ENCODE measurements at places on chromosomes 7 and 10.

GRCh38 chr10:17219024-17219423 lies 9.0 kb upstream of the VIM start:
- no peak for DNase-seq

DNA sequence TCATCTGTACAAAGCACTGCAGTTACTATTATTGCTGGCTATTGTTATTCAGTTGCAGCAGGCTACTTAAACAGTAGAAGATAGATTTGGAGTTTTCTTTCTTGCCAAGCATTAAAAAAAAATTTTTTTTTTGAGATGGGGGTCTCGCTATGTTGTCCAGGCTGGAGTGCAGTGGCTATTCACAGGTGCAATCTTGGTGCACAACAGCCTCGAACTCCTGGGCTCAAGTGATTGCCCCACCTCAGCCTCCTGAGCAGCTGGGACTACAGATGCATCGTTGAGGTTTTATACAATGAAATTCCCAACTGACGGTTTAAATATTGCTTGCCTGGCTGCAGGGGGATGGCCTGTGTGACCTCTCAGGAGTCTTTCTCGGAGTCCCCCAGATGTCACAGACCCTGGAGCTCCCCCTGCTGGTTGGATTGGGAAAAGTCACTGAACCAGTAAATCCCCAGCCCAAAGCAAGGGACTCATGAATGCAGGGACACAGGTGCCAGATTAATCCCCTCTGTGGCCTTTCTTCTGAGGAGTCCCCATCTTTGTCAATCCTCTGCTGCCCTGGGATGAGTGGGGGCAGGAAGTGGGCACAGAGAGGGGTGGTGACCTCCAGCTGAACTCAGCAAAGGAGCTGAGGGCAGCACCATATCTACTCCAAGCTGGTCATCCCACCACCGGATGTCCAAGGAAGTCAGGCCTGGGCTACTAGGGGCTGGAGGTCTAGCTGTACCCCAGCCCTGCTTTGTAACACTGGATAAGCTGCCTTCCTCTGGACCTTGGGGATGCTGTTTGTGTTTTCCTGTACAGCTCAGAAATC lies 149.6 kb downstream of the C10orf105 start:
- DNase-seq = no peak

GRCh38 chr7:149060156-149060555 lies 30.4 kb downstream of the ZNF786 start:
- no peak for DNase-seq

GRCh38 chr10:68153473-68154210 lies 44.4 kb downstream of the MYPN start:
- DNase-seq = no peak

- no peak for DNase-seq
Observed at GRCh38 chr7:1872191-1873069, 202.4 kb downstream of the ELFN1 start.

GRCh38 chr7:12493863-12494686 lies 76.4 kb upstream of the SCIN start:
- DNase-seq = no peak

GRCh38 chr10:80197972-80198916 lies 7.1 kb downstream of the ANXA11 start:
- DNase-seq = no peak

- no peak for DNase-seq
Observed at GRCh38 chr10:26832960-26833359, 27.8 kb downstream of the ABI1 start.

- no peak for DNase-seq
Observed at GRCh38 chr7:43636093-43636492, 53.2 kb downstream of the STK17A start.

- DNase-seq = no peak
Observed at GRCh38 chr10:29174389-29174788, 114.5 kb upstream of the LYZL1 start.

DNA sequence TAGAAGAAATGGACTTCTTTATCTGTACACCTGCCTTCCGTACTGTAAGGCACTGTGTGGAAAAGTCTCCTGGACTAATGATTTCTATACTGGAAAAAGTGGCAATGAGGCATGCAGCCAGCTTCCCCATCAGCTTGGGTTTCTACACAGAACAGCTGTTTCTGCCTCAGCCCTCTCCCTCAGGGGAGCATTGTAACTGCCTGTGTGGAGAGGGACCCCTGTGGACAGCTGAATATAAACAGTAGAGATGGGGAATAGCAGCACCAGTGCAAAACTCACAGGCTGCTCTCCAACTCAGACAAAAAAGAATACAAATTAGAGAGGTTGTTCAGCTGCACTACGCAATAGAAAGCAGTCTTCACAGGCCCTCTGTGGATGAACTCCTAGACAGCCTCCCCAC lies 451.3 kb upstream of the MBL2 start:
- DNase-seq = no peak

DNA sequence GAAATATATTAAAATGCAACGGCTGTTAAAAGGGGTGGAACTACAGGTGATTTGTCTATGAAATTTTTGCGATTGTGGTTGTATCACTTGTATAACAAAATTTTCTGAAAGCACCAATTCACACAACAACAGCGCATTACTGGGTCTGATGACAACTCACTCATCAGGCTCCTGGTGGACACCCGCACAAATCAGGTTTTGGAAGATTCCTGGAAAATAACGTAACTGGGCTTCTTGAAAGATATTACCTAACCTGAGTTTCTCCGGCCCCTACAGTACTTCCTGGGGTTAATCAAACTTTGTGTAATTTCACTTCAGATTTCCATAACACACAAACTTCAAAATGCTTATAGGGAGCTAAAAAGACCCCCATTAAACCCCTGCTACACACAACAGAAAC lies 7.6 kb downstream of the SNX8 start:
- no peak for DNase-seq

GRCh38 chr7:155533827-155534690 lies 12.3 kb downstream of the CNPY1 start:
- no peak for DNase-seq

DNA sequence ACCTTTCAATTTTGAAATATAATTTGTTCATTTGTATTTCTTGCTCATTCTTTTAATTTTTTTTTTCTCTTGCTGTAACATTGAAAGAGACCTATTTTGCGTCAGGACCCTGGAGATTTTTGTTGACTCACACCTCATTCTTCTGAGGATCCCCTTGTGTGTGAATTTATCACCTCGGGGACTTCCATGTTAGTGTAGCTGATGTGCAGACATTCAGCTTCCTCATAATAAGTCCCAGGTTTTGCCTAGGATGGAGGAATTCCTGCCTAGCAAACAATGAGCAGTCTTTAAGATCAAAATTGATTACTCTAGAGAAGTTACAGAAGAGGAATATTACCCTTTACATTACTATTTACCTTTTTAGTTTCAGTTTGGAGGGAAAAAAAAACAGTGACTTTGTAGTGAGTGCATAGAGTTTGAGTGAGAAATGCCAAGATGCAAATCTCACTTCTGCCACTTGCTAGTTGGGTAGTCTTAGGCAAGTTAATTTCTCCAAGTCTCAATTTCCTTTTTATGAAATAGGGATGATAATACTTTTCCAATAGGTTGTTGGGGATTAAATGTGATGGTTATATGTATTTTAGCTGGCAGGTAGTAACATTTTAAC lies 14.3 kb downstream of the TES start:
- DNase-seq = no peak

DNA sequence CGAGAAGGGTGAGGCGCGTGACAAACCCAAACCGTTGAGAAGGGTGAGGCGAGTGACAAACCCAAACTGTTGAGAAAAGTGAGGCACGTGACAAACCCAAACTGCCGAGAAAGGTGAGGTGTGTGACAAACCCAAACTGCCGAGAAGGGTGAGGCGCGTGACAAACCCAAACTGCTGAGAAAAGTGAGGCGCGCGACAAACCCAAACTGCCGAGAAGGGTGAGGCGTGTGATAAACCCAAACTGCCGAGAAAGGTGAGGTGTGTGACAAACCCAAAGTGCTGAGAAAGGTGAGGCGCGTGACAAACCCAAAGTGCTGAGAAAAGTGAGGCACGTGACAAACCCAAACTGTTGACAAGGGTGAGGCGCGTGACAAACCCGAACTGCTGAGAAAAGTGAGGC lies 25.0 kb downstream of the ESYT2 start:
- DNase-seq = no peak

DNA sequence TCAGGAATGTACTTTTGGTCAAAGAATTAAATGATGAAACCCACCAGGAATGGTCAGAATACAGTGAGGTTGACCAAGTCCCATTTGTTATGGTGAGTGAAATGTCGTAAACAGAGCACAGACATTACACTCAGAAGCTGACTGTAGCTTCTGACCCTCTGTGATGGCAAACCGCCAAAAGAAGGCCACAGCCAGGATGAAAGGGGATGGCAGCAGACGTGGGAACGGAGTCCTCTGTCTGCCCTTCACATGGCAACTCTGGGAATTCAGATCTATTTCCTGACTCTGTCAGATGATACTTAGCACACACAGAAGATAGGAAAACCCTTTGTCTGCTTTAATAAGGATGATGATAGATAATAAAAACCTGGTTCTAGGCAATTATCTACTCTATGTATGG lies 757.1 kb downstream of the SORCS3 start:
- DNase-seq = no peak

GRCh38 chr10:93218386-93218785 lies 144.7 kb downstream of the CYP26A1 start:
- DNase-seq = no peak

GRCh38 chr10:122173766-122174435 lies 97.2 kb upstream of the BTBD16 start:
- DNase-seq = no peak

DNA sequence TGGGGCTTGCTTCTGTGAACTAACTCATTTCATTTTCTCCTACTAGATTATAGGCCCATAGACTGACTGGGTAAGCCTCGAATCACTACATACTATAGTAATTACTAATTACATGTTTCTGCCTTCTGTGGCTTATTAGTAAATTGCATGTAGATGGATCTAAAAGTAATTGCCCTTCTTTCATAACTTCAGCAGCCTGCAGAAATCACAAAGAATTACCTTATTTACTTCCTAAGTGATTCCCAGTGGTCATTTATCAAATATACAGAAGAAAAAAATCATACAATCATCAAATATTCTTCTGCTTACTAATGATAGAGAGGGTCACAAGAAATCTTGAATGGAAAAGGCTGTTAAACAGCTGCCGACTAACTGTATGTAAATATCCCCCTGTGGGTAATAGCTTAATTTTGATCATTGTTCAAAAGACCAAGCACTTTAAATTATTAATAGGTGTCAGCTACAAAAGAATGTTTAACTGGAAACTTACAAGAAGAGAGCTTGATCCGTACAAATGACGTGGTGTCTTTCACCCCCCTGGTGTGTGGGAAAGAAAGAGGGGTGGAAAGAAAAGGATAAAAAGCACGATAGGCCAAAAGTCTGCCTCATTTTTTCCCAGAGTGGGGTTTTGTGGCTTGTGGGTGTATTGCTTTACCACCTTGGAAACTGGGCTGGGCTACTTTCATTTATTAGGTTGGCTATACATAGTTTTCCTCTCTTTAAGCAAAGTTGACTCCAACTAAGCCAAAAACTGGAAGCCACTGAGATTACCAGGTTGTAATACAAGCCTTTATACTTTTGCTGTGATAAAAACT lies 361.8 kb upstream of the ZMIZ1 start:
- no peak for DNase-seq

DNA sequence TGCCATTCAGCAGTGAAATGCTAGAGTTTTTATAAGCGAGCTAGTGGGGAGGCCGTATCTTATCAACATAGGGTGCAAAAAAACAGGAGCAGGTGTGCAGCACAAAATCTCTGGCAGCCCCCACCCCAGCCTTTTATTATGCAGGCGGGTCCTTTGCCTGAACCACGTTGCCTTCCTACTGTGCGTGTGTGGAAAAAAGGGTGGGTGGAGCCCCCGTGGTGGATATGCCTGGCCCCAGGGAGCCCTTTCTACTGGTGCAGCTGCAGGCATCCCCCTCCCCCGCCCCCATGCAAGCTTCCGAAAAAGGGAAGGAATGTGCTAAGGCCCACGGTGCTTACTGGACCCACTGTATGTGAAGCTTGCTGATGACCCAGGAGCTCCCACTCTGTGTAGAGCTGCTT lies 175.9 kb downstream of the USP6NL start:
- DNase-seq = no peak

GRCh38 chr10:1010703-1011102 lies 15.0 kb downstream of the IDI2 start:
- no peak for DNase-seq

DNA sequence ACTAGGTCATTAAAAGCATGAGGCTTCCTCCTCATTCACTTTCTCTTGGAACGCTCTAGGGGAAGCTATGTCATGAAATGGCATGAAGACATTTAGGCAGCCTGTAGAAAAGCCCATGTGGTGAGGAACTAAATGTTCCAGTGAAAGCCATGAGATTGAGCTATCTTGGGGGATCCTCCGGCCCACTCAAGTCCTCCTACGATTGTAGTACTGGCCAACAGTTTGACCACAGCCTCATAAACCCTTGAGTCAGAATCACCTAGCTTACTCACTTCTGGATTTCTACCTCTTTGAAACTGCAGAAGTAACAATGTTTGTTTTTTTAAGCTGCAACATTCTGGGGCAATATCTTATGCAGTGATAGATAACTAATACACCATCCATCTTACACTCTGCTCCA lies 605.1 kb downstream of the SORCS1 start:
- DNase-seq = no peak

DNA sequence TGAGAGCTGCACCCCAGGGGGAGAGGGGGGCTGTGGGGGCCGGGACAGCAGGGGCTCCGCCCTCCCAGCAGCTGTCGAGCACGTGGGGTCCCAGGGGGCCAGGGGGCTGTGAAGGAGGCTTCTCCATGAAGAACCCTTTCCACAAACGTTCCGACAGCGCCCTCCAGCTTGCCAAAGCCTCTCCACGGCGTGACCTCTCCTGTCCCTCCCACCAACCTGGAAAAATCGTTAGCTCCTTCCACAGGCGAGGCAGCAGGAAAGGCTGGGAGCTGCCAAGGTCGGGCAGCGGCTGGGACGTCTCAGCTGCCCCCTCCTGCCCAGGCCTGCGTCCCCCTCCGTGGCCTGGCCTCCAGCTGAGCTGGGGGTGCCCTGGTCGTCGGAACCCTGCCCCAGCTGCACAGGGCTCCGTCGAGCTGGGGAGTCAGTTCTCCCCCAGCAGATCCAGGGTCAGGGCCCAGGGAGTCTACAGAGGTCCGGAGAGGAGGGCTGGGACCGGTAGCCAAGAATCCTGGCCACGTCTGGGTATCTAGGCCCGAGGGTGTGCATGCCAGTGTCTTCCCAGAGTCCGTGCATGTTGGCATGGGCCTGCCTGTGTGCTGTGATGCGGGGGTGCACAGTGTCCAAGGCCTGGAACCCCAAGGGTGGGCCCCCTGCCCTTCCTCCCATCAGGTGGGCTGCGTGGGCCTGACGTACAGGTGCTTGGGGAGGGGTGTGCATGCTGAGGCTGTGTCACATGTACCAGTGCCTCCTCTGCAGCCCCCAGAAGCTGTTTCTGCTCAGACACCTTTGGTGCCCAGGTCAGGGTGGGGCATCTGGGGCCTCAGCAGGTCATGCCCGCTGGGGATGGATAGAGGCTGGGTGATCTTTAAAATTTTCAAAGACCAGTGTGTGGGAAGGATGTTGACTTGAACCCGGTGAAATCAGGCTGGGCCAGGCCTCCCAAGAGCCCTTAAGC lies 66.5 kb downstream of the UNCX start:
- no peak for DNase-seq

GRCh38 chr10:34850558-34850957 lies 35.5 kb upstream of the PARD3 start:
- no peak for DNase-seq
